ENCODE measurements at places on chromosomes 7 and 10.
A peak's percentile ranks its signal among the peaks of the same experiment; 100 is the strongest.

- DNase-seq = no peak
Measured at GRCh38 chr10:123743441-123744223, 77.5 kb downstream of the GPR26 start.

GRCh38 chr7:66033471-66034385 lies 41.9 kb upstream of the ASL start:
- no peak for DNase-seq

- no peak for DNase-seq
Measured at GRCh38 chr7:6436385-6436685, 11.4 kb downstream of the DAGLB start.

DNA sequence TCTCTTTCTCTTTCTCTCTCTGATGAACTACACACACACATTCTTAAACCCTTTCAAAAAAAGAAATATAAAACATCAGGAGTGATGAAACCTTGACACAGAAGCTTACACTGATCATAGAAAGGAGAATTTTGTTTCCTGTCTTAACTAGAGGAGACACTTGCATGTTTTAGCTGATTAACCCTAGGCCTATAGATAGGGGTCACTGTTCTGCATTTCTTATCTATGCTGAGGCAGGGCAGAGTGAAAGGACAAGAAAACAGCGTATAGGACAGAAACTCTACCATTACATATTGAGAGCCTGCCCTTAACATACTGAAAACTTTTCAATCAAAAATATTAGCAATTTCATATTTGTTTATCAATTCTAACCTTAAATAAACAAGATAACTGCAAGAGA lies 680.6 kb upstream of the MBL2 start:
- no peak for DNase-seq

- DNase-seq = no peak
Measured at GRCh38 chr10:83987216-83987615, 152.1 kb upstream of the GHITM start.

DNA sequence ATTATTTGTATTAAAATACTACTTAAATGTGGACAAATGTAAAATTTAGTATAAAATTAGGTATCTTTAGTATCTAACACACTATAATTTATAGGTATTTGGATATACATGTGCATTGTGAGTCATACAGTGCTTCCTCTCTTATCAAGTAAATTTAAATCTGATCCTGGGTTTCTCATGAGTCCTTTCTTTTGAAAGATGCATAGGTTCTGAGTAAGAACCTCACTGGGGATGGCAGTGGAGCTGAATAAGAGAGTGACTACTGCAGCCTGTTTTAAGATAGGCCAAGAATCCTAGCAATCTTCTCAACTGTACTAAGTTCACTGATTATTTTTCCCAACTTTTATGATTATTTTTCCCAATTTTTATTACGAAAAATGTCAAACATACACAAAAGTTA lies 16.2 kb downstream of the CEP55 start:
- DNase-seq = no peak

GRCh38 chr10:70323138-70323696 lies 39.4 kb upstream of the NPFFR1 start:
- DNase-seq = no peak

GRCh38 chr10:397321-398068 lies 262.2 kb downstream of the ZMYND11 start:
- no peak for DNase-seq

DNA sequence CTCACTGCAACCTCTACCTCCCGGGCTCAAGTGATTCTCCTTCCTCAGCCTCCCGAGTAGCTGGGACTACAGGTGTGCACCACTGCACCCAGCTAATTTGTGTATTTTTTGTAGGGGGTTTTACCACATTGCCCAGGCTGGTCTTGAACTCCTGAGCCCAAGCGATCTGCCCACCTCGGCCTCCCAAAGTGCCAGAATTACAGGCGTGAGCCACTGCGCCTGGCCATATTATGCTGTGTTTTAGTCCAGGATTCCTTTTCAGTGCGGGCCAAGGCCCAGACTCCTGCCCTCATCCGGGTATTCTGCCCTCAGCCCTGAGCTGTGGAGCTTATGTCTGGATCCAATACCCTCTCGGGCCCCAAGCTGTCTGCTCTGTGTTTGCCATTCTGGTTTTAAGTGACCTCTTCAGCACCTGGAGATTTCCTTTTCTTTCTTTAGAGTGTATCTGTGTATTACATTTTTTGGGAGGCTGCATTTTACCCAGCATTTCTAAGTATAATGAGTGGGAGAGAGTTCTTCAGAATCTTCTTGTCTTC lies 114.9 kb downstream of the BUB3 start:
- DNase-seq = no peak

DNA sequence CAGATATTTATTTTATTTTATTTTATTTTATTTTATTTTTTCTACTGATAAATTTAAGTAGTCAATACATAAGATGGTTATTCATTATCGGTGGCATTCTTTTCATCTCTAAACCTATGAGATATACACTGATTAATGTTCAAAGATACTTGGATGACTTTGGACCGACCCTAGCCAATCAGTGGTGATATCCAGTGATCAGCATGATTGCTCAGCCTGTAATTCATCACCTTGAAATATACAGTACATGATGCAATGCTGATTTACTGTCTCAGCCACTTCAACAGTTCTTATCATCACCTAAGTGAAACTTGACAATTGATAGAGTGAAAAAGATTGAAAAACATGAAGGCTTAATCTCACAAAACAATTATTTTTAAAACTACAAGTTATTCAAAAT lies 1651.0 kb downstream of the REEP3 start:
- DNase-seq = no peak

DNA sequence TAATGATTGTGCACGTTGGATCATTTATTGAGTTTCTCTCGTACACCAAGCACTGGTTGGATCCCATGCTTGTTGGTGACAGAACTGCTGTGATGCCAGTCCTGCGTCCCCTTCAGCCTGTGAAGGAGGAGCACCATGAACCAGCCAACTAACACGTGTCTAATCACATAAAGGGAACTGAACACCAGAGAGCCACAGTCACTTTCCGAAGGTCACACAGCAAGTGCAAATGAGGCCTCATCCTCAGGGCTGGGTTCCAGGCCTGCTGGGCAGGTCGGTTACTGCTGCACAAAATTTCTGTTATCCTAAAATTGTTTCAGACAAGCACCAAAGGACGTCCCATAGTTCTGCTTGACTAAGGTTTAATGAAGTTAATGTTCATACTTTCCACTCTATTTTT lies 332.0 kb upstream of the ZNF32 start:
- no peak for DNase-seq

- DNase-seq = peak; percentile 45
Measured at GRCh38 chr10:84715911-84716310, 387.5 kb downstream of the CCSER2 start.

DNA sequence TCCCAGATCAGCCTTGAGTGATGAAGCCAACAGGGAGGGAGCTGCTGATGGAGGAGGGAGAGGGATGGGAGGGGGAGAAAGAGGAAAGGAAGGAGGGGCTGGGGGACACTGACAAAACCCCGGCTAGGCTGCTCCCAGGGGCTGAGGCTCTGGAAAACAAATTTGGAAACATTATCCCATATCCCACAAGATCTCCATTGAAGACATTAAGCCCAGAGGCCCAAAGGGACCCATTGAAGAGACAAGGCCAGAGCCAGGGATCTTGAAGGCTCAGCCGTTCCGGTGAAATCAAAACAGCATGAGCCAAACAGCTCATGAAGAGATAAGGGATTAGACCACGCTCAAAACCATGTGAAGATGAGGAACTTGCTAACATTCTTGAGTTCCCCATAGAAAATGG lies 184.3 kb upstream of the ITGB1 start:
- DNase-seq = no peak

GRCh38 chr7:2000746-2001321 lies 231.9 kb downstream of the MAD1L1 start:
- DNase-seq = no peak

DNA sequence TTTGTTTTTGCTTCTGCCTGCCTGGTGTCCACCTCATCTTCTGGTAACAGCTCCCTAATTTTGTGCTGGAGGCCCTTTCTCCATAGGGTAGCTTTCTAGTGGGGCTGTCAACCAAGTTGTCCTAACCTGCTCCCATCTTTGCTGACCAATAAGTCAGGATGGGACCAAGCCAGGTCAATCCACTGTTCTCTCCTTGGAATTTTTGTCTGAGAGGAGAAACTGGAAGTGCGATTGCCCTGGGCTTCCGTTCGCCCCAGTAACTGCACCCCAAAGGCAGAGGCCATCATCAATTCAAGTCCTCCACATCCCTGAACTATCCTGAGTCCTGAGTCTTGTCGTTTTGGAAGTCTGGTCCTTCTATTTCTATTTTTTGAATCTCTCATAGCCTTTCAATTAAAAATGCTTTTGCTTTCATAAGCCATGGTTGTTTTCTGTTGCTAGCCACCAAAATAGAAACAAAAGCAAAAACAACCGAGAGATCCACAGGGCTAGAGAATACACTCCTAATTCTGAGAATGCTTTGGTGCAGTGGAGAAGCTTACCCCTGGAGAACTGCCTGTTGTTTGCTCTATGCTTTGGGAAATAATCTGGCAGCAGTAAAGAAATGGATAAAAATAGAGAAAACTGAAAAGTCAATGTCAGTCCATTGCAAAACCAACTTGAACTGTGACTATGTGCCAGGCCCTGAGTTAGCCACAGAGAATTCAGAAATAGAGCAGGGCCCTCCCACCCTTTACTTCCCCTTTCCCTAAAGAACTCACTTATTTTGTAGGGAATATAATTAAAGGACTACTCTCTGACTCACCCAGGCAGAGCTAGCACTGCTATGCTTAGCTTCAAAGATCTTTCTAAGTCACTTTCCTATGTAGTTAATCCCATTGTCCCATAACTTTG lies 368.1 kb downstream of the CXCL12 start:
- no peak for DNase-seq

GRCh38 chr7:33043501-33044400 lies 18.8 kb downstream of the NT5C3A start:
- DNase-seq = no peak

DNA sequence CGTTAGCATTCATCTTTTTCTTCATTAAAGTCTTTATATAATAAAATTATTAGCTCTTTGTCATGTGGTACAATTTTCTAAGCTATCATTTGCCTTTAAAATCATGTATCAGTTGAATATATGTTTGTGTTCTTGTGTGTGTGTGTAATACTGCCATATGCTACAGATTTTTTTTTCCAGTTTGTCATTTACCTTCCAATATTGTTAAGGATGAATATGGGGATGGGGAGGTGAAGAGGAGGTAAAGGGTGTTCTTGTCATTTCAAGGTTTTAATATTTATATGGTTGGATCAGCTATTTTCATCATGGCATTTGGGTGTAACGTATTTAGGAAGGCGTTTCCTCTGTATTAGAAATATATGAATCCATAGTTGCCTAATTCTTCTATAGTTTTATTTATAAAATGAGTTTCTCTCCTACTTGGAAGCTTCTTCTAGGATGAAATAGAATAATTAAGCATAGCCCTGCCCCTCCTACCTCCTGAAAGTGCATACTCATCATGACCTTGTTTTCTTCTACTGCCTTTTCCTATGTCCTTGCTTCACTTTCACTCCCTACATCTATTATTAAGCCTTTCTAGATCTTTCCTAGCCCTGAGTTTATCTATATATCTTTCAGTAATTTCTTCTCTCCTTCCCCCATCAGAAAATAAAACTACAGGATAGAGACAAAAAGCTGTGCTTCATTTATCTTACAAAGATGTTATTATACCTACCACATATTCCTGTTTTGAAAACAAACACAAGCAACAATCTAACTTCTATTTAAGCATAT lies 25.1 kb downstream of the RAB18 start:
- no peak for DNase-seq

GRCh38 chr7:4681218-4681851 lies 760 bp upstream of the FOXK1 start:
- no peak for DNase-seq

DNA sequence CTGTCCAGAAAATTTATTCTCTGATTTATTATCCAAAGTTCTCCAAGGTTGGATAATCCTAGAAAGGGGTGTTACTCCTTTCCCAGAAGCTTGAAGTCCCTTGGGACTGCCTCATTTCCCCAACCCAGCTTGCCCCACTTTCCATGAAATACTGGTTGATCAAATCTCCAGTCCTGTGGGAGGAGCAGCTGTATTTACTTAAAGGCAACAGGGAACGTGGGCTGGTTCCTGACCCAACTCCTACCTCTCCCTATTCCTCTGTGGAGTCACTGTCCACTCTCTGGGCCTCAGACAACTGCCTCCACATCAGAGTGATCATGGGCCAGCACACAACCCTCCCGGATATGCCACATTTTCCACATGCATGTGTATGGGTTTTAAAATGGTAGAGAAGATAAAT lies 166.2 kb upstream of the PRR15 start:
- DNase-seq = no peak

DNA sequence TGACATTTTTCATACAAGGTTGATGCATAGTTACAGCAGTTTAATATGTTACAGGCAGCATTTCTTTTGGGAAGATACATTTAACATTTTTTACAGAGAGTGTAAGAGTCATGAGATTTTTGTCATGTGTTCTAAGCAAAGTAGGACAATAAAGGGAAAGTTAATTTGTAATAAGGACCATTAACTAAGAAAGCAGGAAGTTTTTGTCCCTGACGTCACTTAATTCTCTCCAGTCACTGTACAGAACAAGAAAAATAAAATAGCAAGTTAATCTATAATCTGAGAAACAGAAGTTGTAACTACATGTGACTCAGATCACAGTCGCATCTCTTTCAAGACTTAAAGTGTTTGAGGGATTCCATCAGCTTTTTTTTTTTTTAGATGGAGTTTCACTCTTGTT lies 49.5 kb upstream of the CAPZA2 start:
- DNase-seq = no peak

DNA sequence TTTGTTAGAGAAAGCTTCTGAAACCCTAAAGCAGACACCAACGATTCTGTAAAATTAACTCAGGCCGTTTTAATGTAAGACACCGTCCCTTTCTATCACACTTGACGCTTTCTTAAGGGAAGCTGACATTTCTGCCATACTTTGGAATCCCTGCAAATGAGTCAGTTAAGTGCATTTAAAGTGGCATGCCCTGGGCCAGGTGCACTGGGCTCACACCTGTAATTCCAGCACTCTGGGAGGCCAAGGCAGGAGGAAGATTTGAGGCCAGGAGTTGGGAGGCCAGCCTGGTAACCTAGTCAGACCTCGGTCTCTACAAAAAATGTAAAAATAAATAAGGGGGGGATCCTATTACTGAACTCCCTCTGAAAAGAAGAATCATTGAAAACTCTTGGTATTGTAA lies 4.4 kb downstream of the UBE2H start:
- DNase-seq = no peak

- DNase-seq = no peak
Measured at GRCh38 chr7:43747328-43748105, 11.0 kb upstream of the BLVRA start.

DNA sequence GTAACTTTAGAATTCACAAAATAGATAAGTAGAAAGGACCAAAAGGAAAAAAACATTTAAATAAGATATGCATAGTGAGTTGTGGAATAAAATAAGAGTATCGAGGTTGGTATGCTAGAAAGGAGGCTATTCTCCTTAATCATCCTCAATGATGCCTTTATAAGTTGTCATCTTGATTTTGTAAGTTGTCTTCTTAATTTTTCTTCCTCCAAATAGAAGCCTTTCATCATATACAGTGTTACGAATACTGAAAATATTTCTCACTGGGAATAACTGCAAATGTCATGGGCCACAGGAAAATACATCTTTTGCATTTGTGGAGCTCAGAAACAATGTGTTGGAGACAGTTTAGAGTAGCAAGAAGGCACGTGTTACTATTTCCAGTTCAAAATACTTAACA lies 31.5 kb upstream of the PRTFDC1 start:
- DNase-seq = no peak

GRCh38 chr7:142685877-142686508 lies 63.3 kb upstream of the PRSS1 start:
- DNase-seq = no peak

GRCh38 chr10:84344526-84344925 lies 16.1 kb downstream of the CCSER2 start:
- DNase-seq = no peak

GRCh38 chr7:20279979-20280378 lies 50.7 kb upstream of the ITGB8 start:
- no peak for DNase-seq

All from iPS DF 19.7 (cell line).